ENCODE measurements at places on chromosomes 11 and 22.

- DNase-seq: no peak
Measured at GRCh38 chr11:105000167-105000566, 22.8 kb downstream of the CASP5 start.

DNA sequence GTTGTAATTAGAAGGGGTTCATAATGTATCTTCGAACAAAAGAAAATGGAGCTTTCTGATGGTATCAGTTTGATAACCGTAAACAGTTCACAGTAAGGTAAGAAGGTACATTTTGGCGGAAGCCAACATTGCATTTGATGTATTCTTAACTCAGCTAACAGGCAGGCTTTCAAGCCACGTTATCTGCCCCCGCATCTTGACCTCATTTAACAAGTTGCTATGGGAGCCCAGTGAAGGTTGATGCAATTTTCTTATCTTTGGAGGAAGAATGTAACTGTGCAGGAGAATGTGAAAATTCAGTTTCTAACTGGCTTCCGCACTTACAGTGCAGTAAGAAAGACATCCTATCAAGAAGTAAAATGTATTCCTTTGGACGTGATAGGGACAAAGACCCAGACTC, 110.6 kb downstream of the ETS1 start:
- no peak for DNase-seq

GRCh38 chr22:47540011-47540410, 777.6 kb downstream of the TBC1D22A start:
- no peak for DNase-seq

- no peak for DNase-seq
Measured at GRCh38 chr11:35246745-35247144, 107.8 kb downstream of the CD44 start.

DNA sequence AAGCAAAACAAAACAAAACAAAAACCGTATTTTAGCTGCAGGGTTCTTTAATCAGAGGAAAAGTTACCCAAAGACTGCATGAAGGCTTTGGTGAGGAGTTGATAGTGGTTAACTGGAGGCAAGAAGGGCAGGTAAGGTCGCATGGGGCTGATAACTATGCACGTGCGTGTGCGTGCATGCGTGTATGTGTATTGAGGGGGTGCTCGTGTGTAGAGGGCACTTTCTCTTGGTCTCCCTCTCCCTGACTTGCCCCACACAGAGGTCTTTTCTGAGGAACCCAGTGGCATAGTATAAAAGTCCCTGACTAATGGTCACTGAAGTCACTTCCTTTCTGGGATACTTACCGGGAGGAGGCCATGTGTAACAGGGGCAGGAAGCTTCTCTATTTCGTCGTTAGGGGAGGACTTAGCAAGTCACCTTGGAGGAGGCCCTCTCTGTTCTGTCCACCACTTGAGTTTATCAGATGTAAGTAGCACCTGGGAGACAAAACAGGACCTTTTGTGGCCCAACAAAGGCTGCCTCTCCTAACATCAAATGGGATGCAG, 20.1 kb upstream of the FCHSD2 start:
- no peak for DNase-seq

DNA sequence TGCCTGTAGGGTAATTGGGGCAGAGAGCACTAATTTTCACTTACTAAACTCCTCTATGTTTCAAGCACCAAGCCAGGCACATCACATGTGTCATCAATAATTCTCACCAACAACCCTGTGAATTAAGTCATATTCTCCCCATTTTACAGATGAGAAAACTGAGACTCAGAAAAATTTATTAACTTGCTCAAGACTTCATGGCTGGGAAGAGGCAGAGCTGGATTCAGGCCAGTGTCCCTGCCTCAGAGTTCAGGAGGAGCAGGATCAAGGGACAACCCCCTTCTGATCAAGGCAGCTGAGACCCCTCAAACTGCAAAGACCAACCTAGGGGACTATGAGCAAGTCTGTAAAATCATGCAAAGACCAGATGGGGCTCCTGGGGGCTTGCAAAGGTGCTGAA, 2.1 kb downstream of the SMIM35 start:
- DNase-seq: no peak

DNA sequence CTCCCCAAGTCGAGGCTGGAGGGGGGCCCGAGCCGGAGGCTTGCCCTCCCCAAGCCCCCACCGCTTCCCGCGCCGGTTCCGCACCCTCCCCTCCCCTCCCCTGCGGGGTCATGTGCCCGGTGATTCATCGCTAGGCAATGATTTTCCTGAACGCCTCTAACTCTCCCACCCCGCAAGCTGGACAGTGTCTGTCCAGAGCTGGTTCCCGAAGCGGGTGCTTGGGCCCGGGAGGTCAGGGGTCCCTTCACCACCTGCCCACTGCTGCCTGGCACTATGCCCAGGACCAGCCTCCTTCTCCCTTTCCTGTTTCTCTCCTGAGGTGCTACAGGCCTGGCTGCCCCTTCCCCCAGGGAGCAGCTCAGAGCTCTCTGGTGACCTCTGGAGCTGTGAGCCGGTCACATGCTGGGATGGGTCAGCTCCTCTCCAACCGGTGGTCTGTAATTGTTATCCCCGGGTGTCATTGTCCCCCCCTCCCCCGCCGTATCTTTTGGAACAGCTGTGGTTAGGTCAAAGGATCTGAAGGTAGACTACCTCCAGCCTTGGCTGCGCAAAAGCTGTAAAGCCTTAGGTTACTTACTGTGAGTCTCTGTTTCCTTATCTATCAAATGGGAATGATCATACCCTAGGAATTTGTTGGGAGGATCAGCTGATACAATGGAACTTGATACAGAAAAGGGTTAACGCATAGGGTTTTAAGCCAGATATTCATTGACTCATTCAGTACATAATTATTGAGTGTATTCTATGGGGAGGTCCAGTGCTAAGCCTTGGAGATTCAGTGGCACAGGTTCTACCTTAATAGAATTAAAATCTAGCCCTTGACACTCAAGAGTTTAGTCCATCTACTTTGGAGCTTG, 753 bp downstream of the STX3 start:
- DNase-seq: no peak

DNA sequence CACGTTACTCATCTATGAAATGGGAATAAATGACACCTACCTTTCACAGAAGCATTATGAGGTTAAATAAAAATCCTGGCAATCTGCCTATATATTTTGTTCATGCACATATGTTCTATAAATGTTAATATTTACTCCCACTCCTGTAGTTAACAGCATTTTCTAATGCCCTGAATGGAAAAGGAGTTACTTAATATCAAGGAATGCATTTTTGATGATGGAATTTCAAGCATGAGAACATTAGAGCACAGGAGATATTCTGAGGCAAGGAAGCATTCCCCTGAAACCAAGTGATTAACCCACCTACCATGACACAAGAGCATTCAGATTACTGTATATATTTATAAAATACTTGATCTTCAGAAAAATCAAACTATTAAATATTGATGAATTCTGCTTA, 102.1 kb downstream of the ARHGAP32 start:
- no peak for DNase-seq

- no peak for DNase-seq
Measured at GRCh38 chr11:82315093-82315492, 418.6 kb downstream of the FAM181B start.

DNA sequence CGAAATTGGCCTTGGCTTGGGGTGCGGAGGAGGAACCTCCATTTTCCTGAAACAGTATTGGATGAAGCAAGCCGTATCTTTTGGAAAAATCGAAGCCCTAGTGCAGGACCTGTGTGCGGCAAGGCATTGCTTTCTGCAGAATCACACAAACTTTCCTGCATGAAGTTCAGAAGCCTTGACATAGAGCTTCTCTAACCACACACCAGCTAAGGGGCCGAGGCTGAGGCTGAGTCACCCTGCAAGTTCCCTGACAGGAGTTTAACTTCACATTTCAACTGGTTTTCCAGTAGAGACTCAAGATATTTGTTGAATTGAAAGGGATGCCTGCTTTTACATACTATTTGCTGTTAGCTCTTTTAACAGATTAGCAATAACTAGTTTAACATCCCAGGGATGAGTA, 67.8 kb downstream of the TCF20 start:
- DNase-seq: no peak

All from activated CD4-positive, CD25-positive, alpha-beta regulatory T cell treated with anti-CD3 and anti-CD28 coated beads, Interleukin-2, amount 50 U/mL, for 72 hours (primary cell).